ENCODE measurements at places on chromosomes 7 and 10.

- DNase-seq, result no peak
These were observed 54.8 kb downstream of the DAGLB start for GRCh38 chr7:6392712-6393666.

- no peak for DNase-seq
These were observed 436.1 kb downstream of the PHTF2 start for GRCh38 chr7:78234634-78235033.

DNA sequence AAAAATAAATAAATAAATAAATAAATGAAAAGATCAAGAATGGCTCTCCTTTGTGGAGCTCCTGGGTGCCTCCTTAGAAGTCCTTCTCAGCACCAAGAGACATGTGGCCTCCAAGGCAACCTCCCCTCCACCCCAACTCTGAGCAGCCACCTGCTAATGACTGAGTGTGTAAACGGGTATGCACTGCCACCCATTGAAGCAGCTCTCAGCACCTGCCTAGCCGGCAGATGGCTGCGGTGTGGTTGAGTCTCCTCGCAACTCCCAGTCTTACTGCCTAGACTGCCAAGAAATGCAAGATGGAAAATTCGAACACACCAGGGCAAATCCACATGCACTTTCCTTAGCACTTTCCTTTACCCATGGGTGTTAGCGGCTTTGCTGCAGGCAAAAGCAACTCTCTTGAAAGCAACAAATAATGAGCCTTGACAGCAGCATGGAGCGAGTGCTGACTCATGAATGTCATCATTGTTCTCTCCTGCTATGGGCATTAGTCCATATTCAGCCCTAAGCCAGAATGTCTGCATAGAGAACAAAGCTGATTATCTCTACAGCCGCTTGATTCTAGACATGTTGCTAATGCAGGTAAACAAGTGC lies 913.9 kb upstream of the AUTS2 start:
- DNase-seq, result no peak

DNA sequence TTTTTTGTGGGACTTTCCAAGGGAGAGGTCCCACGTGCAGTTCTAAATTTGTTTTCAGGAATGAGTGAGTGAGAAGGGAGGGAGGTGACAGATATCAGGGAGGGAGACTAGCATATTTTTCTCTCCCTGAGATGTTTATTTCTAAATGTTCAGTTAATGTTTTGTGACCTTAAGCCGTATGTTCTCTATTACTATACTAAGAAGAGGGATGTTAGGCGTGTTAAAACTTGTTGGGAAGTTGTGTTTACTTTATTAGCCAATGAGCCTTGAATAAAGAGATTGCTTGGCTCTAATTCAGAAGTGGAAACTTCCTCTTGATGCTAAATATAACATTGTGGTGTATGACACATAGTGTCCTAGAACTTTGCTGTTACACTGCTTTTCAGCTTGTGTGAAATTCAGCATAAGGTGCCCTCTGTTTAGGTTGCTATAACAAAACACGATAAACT lies 37.3 kb downstream of the DNAH11 start:
- no peak for DNase-seq

DNA sequence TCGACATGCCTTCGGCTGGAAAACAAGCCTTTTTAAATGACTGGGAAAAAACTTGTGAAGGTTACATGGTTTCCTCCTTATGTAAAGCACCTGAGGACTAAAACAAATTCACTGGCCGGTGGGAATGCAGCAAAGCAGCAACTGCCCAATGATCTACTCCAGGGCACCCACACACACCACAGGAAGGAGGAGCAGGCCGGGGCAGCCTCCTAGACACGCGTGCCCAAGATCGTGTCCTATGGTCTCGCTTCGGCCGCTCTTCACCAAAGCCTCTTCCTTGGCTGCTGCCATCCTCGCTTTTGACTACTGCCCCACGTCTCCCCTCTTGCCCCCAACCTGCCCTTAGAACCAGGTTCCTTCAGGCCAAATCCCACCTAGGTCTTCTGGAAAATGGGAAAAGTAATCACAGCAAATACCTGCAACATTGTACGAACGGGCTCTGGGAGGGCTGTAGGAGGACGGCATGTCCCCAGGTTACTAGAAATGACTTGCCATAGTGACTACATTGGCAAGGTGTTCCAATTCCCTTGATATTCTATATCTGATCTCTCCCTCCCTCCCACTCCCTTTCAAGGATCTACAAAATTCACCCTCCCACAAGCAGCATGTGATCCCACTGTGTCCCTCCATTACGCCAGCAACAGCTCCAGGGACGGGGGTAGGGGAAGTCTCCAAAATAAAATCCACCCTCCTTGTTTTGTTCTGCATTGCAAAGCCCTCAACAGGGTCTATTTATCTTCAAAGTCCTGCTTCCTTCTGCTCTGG lies 84.9 kb downstream of the RNF216 start:
- DNase-seq, result no peak

DNA sequence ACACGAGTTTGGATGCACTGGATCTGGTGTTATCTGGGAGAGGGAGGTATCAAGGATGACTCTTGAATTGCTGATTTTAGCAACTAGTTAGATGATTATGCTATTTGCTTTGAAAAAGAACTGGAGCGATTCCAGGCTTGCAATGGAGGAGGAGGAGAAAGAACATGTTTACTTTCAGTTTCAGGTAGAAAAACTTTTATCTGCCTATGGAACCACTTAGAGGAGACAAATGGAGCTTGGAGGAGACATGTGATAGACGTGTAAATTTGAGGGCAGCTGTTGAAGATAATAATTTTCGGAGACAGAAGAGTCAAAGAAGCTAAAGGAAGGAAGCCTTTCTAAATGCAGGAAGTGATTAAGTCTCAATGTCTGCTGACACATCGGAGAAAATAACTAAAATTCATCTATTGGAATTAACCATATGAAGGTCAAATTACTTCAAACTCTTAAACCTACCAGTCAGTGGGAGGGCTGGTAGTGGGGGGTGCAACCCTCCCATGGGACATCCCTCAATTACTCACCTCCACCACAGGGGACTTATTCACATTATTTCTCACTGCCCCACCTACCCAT lies 56.4 kb upstream of the GNAI1 start:
- DNase-seq, result no peak

- DNase-seq, result no peak
These were observed 130.0 kb upstream of the BTBD16 start for GRCh38 chr10:122140941-122141623.

- DNase-seq, result no peak
These were observed 1.5 kb downstream of the USP54 start for GRCh38 chr10:73589563-73590126.

DNA sequence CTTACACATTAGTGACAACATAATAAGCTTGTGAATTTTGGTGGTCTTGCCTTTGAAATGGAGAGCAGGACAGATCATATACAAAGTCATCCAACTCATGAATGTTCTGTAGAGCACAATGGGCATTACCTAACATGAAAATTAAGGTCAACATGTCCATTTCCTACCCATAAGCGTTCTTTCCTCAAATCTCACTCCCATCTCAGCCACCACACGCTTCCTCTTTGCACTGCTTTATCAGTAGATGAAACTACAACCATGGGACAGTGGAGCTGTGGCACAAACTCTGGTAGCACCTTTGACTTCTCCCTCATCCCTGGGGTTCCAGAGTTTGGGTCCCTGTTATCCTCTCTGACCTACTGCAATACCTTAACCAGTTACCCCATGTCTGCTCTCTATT lies 2.2 kb downstream of the PON2 start:
- no peak for DNase-seq

- no peak for DNase-seq
These were observed 58.2 kb downstream of the SORBS1 start for GRCh38 chr10:95503001-95503400.

DNA sequence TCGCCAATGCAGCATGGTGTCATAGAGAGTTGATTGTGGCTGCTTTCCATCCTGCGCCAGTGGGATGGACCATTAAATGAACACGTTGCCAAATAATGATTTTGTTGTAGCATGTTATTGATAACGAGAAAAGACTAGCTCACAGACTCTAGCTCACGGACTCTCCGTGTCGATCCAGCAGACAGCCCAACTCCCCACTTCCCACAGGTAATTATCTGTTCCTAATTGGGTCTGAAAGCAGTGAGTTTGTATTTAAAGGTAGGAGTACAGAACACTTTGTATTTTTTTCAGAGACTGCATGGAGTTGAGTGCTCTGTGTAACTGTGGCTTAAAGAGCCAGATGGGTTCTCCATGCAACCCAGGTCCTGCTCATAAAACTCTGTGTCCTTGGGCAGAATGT lies 1250.5 kb downstream of the TYW1 start:
- no peak for DNase-seq

- no peak for DNase-seq
These were observed 1.9 kb upstream of the GAL3ST4 start for GRCh38 chr7:100170101-100170897.

- DNase-seq, result no peak
These were observed 5.7 kb upstream of the PIP start for GRCh38 chr7:143126146-143126545.

- no peak for DNase-seq
These were observed 130.3 kb upstream of the ZNF746 start for GRCh38 chr7:149627911-149628310.

DNA sequence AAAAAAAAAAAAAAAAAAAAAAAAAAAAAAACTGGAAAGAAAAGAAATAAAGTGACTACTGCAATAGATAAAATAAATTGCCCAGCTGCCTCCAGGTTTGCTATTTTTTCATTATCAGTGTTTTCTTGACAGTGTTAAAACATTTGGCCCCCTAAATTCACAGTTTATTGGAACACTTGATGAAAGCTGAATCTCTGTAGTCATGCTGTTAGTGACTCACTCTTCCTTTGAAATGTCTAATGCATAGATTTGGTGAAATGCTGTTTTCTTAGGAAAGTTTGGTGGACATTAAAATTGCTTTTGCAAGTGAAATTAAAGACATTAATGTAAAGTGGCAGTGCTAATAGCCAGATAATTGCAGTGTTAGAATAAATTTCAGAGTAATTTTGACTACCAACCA lies 785.2 kb downstream of the NRG3 start:
- DNase-seq, result no peak

DNA sequence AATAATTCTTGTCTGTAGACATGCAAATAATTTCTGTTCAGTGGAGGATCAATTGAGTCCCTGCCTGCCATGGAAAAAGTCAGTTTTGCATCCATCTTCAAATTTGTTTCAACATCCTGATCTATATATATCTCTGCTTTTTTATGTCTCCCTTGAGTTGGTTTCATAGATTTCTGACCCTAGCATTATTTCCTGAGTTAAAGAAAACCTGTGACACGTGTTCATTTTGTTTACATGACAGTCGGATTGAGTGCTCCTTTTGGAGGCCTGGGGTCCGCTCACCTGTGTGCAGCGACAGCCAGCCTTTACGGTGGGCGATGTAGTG lies 674 bp downstream of the MRPS24 start:
- no peak for DNase-seq

GRCh38 chr10:73096041-73096448 lies 621 bp downstream of the P4HA1 start:
- DNase-seq, result peak; percentile 41

- DNase-seq, result no peak
These were observed 238.4 kb downstream of the KCNMA1 start for GRCh38 chr10:77398986-77399755.

GRCh38 chr7:66099232-66099550 lies 15.5 kb upstream of the CRCP start:
- DNase-seq, result no peak

DNA sequence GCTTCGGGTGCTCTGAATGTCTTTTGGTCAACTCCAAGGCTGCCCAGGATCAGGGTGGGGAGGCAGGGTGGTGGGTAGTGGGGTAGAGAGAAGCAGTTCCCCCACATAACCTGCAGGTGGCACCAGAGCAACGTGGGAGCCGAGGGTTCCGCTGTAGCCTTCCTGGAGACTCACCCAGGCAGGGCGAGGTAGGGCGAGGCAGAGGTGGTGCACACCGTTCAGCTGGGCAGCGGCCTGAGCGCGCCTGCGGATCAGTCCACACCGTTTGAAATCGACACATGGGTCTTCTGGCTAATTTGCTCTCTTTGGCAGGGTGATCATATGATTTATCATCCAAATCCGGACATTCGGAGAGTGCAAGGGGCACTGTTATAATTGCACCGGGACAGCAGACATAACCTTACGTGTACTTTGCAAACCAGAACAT lies 41.4 kb upstream of the MAP3K8 start:
- peak; percentile 64 for DNase-seq

GRCh38 chr10:126061526-126061925 lies 165.2 kb downstream of the FANK1 start:
- DNase-seq, result no peak

DNA sequence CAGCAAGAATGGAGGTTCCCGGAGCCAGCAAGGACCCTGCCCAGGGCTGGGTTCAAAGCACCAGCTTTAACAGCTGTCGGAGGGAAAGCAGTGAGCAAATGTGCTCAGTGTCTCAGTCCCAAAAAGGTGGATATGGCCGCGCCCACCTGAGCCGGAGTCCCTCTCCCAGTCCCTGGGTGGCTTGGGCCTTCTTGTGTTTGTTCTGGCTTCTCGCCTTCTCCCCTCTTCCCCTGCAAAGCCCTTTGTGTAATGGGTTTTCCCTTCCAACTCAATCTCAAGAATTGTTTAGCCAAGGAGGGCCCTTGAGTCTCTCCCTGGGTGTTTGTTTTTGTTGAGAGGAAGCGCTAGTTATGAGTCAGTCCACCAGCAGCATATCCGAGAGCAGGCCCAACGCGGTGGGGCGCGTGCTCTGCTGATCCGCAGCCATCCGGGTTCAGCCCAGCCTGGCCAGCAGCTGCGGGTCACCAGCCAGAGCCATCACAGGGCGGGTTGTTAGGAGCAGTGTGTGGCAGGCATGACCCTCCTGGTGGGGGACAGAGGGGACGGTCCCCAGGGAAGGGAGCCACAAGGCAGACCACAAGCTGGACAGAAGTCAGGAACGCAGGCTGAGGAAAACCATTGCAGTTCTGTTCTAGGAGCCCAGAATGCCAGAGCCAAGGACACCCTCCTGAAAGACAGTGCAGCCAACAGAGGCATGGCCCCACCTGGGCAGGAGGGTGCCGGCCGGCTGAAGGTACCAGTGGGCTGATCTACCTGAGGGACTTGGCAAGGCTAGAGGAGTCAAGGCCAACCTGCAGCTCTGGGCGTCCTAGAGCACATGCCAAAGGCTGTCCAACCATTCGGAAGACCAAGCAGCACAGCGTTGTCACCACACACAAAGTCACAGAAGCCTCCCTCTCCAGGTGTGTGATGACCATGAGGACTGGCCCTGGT lies 21.3 kb downstream of the CALML3 start:
- no peak for DNase-seq

- DNase-seq, result no peak
These were observed 297.6 kb upstream of the PITRM1 start for GRCh38 chr10:3470191-3470590.

DNA sequence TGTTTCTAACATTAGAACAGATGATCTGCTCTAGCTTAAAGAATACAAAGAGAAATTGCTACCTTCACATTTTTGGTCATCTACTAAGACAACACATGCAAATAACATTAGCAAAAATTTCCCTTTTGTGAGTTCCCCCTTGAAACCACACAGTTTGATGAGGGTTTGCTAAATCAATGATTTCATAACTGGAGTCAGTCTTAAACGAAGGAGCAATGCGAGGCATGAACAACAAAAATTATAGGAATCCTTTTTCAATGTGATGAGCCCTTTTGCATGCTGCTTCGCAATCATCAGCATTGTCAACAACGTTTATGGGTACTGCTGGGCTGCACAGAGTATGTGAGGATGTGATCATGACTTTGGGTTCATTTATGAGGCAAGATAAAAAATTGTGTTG lies 286.4 kb downstream of the C7orf25 start:
- DNase-seq, result no peak
